ENCODE measurements at places on chromosomes 3 and 15. TPM values are rescaled to one million over a fixed set of nuclear protein-coding genes. Genes with fewer than 3 reads are reported as not detected.

The COX17 gene
- 20.2 TPM for total RNA-seq

The ACKR2 gene
- 1.6 TPM for total RNA-seq

The PLSCR5 gene
- not detected for total RNA-seq

The CASR gene
- total RNA-seq = not detected

The CHRM5 gene
- total RNA-seq = not detected

The HDGFL3 gene
- total RNA-seq = 11.7 TPM

The TRIM42 gene
- total RNA-seq = not detected

The ISLR gene
- 46.8 TPM for total RNA-seq

The ANKRD34C gene
- not detected for total RNA-seq

The GOLGA8R gene
- total RNA-seq = 8.3 TPM

The CRABP1 gene
- total RNA-seq = 9.0 TPM

The HIGD2B gene
- not detected for total RNA-seq

The TMEM44 gene
- 9.9 TPM for total RNA-seq

The ADAMTS17 gene
- total RNA-seq = 17.0 TPM

The PLXND1 gene
- total RNA-seq = 134 TPM

The SCAMP5 gene
- 3.2 TPM for total RNA-seq

The KIF9 gene
- 2.1 TPM for total RNA-seq

DNA sequence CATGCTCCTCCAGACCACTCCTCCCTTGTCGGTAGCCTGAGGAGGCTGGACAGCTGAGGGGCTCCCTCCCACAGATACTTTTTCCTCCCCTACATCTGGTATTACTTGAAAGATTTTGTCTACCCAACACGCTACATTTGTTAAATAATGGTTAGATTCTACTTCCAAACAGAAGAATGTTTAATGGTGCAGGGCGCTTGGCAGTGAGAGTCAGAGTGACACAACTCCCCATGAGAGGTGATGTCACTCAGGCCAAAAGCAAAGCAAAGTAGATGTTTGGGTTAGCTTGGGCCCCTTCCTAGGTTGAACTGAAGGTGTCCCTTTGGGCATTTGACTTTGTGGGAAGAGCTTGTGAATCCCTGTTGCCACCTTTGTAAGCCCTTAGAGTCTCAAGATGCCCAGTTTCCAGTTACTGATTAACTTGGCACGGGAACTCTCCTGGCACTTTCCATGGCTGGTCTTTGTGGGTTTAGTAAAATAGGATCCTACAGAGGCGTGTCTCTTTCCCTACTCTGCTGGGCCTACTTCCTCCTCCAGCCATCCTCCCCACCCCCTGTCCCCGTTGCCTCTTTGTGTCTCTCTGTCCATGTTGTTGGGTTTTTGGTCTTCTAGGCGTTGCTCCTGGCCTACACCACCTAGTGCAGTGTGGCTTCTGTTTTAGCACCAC lies 5.6 kb downstream of the LIMD1 start:
- no peak for DNase-seq

GRCh38 chr3:125236331-125236903 lies 23.9 kb upstream of the SLC12A8 start:
- no peak for DNase-seq

DNA sequence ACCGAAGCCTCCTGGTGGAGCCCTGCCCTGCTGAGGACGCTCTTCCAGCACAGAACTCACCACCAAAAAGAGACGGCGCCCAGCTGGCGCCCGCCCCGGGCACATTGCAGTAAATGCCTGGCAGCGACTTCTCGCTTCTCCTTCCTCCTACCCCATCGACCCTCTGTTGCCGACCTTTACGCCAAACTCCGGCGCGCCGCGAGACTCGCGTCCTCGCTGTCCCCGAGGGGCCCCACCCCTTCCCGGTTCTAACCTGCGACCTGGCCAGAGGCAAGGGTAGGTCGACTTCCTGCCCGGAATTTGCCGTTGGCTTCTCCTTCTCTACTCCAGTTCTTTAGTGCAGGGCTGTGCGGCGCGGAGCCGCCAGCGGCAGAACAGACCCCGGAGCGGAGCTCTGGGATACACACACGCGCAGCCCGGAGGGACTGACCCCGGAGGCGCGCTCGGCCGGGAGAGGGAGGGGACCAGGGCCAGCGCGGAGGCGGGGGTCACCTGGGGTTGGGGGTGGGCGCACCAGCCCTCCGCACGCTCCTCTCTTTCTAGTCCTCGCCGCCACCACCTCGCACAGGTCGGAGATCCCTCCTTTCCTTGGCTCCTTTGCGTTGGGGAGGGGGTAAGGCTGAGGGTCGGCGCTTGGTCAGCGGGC lies 226.6 kb upstream of the AZI2 start:
- DNase-seq = no peak

- no peak for DNase-seq
Measured at GRCh38 chr15:87707566-87708130, 548.9 kb downstream of the NTRK3 start.

DNA sequence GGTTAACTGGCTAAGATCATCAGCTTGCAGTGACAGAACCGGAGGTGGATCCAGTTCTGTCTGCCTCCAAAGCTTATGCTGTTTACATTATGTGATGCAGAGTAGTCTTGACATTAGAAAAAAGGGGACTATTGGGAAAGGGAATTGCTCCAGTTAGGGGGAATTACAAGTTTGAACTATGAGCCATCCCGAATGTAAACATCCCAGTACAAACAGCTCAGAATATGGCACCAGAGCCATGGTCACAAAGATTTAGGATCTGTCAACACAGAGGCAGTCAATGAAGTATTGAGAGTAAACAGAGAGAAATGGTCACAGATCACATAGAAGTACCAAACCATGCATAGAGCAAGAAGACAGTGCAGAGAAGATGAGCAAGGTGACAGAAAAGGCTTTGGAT lies 39.8 kb upstream of the CRTC3 start:
- no peak for DNase-seq

GRCh38 chr3:104868291-104868690 lies 498.4 kb upstream of the ALCAM start:
- DNase-seq = no peak

DNA sequence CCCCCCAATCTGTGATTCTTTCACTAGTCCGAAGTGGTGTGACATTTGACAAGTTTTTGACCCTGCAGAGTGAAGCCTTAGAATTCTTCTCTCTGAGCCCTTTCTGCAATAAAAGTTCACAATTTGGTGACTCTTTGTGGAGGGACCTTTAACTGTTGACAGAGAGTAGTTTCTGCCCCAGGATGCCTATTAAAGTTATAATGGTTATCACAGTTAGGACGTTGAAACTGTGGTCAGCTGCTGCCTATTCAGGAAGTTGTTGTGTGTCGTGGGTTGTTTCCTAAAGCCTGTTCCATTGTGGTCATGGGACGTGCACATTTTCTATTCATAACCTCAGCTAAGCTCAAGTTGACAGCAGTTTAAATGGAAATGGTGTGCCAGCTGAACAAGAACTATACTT lies 274.5 kb downstream of the NEK10 start:
- DNase-seq = peak; percentile 14

DNA sequence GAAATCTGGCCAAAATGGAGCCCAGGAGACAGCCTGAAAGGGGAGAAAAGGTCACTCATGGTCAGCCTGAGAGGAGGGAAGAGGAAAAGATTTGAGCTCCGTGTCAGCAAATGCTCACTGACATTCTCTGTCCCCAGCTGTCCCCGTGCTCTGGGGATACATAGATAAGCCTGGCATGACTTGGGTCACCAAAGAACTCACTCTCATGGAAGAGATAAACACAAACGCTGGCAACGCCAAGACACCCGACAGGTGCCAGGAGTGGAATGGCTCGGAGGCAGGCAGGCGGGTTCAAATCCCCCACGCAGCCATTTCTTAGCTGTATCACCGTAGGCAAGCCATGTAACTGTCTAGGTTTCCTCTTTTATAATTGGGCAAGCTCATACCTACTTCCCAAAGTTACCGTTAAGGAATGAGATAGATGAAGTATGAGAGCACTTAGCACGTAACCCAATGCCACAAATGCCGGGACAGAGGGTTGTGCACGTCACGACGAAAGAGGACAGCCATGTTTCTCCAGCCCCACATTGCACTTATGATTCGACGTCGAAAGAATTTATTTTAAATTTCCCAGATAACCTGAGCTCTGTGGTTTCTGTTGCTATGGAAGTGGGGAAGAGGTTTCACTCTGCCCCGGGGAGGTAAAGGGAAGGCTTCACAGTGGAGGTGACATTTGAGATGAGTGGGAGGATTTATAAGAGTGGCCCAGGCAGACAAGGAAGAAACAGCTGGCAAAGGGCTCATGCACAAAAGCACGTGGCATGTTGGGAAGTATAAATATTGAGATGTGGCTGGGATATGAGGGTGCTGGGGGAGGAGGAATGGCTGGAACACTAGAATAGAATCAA lies 41.4 kb upstream of the TSEN2 start:
- DNase-seq = no peak

DNA sequence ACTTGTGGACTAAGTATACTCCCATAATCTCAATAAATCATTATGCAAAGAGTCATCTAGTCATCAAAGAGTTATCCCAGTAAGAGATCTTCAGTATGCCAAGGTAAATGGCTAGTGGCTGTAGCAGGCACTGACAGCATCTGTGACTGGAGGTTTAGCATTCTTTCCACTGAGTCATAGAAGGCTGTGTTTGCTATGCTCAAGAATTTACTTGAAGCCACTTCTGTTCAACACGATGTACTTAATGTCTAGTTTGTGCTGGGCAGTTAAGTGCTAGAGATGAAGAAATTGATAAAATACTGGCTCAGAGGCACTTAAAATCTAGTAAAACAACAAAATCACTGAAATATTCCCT lies 13.0 kb downstream of the ZBED2 start:
- DNase-seq = no peak

DNA sequence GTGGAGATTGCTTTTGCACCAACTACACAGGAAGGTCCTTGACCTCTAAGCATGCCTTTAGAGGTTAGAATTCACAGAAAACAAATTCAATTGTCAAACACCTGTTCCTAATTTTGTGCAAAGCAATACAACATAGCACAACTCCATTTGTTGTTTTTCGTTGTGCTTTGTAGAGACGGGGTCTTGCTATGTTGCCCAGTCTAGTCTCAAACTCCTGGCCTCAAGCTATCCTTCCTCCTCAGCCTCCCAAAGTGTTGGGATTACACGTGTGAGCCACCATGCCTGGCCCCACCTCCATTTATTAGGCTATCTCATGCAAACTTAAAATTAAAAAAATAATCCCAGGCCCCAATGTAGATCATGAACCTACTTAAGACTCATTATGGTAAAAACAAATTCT lies 6.0 kb downstream of the NCBP2 start:
- DNase-seq = no peak

DNA sequence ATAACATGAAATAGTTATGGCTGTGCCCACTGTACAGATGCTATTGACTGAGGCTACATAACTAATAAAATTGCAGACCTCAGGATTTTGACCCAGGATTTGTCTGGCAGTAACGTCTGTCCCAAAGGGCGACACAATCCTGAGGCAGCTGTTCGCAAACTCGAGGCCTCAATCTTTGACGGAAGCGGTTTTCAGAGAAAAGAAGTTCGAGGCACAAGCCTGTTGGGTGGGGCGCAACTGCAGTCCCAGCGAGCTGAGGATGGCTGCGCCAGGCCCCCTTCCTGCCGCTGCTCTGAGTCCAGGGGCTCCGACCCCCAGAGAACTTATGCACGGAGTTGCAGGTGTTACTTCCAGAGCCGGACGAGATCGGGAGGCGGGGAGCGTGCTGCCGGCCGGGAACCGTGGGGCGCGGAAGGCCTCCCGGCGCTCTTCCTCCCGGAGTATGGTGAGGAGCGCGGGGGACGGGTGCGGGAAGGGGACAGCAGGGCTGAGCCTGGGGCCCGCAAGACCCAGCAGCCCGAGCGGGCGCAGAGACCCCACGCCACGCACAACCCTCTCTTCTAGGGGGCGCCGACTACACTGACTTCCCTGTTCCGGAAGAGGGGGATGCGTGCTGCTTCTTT lies at the start of gene PARP15:
TSS of gene PARP15 (plus strand) at position 242 of the 623 bp plus-strand sequence. CDS start at position 260, 18 bp downstream.
- no peak for DNase-seq

- DNase-seq = no peak
Measured at GRCh38 chr3:100029052-100029451, 85.2 kb downstream of the FILIP1L start.

DNA sequence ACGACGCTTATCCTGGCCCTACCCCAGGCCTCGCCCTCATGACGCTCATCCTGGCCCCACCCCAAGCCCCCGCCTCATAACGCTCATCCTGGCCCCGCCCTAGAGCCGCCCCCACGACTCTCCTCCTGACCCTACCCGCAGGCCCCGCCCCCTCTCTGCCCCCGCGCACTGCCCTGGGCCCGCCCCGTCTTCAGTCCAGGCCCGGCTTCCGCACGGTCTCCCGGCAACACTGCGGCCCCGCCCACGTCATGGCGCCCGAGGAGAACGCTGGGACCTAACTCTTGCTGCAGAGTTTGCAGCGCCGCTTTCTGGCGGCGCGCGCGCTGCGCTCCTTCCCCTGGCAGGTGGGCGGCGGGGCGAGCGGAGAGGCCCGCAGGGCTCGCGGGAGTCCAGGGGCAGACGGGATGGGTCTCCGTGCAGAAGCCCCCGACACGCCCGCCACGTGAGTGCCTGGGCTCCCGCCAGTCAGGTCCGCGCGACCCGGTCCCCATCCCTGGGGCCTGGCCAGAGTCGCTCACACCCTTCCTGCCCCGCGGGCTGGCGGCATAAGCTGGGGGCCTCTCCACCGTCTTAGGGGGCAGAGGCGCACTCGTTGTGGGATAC lies 52.5 kb upstream of the ROPN1B start:
- peak; percentile 91 for DNase-seq

- DNase-seq = no peak
Measured at GRCh38 chr3:138199851-138200250, 12.8 kb downstream of the ARMC8 start.

GRCh38 chr3:150144191-150144708 lies 173.6 kb upstream of the PFN2 start:
- no peak for DNase-seq

GRCh38 chr3:86978111-86978551 lies 12.8 kb downstream of the VGLL3 start:
- DNase-seq = peak; percentile 64

- no peak for DNase-seq
Measured at GRCh38 chr3:141600331-141600730, 113.5 kb downstream of the RASA2 start.

GRCh38 chr15:75153565-75154276 lies 48.0 kb upstream of the C15orf39 start:
- DNase-seq = no peak

DNA sequence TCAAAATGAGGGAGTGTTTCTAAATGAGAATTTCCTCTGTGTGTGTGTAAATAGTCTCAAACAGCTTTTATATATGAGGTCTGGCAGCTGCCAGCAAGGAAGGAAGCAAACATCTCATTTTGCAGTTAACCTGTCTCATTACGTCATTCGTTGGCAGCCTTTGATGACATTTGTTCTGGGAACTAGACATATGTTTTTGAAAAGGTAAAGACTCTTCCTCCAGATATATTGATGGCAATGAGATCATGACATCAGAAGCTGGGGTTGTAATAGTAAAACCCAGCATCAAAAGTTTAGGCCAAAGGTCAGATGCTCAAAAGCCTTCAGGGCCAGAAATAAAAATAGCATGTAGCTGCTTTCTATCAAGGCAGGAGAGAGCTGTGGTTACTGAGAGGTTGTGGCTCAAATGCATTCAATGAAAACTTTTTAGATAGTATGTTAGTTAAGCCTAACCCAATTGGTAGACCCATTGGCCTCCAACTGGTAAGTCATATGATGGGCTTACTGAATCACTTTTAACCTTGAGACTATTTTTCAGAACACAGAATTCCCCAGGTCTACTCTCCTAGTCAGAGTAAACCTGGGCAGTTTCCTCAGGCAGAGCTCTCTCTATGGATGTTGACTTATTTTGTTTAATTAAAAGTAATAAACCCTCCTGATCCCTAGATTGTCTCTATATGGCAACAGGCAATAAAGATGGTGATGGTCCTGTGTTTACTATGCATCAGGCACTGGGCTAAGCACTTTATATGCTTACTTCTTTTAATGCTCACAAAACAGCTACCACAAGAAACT lies 386.5 kb upstream of the CFAP20DC start:
- DNase-seq = no peak
